ENCODE measurements at places on chromosomes 1 and 21.

GRCh38 chr1:221874285-221875003 lies 132.6 kb upstream of the DUSP10 start:
- H3K4me1 ChIP-seq = peaks cover 27% of the 10 kb centered on the region
- DNase-seq = no peak
- no peaks in the 10 kb centered on the region for H3K36me3 ChIP-seq
- no peak overlapping the region for H3K4me3 ChIP-seq
- H3K27me3 ChIP-seq = no peaks in the 10 kb centered on the region
- no peak overlapping the region for H3K27ac ChIP-seq

DNA sequence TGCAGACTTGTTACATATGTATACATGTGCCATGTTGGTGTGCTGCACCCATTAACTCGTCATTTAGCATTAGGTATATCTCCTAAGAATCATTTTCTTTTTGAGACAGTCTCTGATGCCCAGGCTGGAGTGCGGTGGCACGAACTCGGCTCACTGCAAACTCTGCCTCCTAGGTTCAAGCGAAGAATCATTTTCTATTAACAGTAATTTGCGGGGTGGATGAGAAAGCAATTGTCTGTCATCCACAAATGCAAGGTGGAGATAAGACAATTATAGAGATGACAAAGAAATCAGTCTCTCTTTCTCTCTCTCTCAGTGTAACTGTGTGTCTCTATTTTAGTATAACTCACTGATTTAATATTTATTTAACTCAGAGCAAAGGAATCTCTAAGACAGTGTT lies 131.0 kb upstream of the KIAA1614 start:
- H3K36me3 ChIP-seq = peaks cover under 1% of the 10 kb centered on the region
- DNase-seq = no peak
- H3K4me3 ChIP-seq = no peak overlapping the region
- H3K27me3 ChIP-seq = no peaks in the 10 kb centered on the region

GRCh38 chr1:6181347-6181770 lies 1.2 kb upstream of the CHD5 start:
- peak overlapping the region; percentile 44 for H3K4me3 ChIP-seq
- peaks cover 28% of the 10 kb centered on the region for H3K4me1 ChIP-seq
- no peak overlapping the region for H3K27ac ChIP-seq
- no peak for DNase-seq

GRCh38 chr21:34189506-34189905 lies 116.1 kb downstream of the MRPS6 start:
- peaks cover 3% of the 10 kb centered on the region for H3K36me3 ChIP-seq
- no peak for DNase-seq
- no peaks in the 10 kb centered on the region for H3K27me3 ChIP-seq
- H3K27ac ChIP-seq = no peak overlapping the region
- H3K4me3 ChIP-seq = no peak overlapping the region

DNA sequence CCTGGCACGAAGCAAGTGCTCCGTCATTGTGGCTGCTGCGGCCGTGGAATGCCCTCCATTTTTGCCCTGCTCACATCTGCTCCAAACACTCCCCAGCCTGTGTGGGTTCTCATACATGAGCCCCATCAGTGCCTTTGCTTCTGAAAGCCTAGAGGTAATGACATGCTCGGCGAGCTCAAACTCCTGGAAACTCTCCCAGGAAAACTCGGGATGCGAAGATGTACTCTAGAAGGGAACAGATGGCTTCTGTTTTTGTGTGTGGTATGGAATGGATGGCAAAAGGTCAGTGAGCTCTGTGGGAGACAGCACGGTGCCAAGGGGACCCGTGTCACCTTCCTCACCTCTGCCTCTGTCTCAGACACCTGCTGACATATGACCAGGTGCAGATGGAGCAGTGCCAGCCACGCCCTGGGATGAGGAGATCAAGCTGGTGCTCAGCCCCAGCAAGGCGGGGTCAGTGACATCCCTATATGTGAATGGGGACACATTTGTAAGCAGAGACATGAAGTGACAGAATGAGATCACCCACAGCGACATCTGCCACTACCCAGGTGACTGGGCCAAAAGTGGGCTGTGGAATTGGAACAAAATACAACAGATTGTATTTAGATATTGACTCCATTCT lies 84.1 kb upstream of the COX20 start:
- no peak overlapping the region for H3K4me3 ChIP-seq
- H3K27ac ChIP-seq = no peak overlapping the region
- no peaks in the 10 kb centered on the region for H3K36me3 ChIP-seq
- H3K27me3 ChIP-seq = no peaks in the 10 kb centered on the region

- H3K4me1 ChIP-seq = no peaks in the 10 kb centered on the region
- H3K36me3 ChIP-seq = no peaks in the 10 kb centered on the region
- H3K4me3 ChIP-seq = no peak overlapping the region
- no peaks in the 10 kb centered on the region for H3K27me3 ChIP-seq
These were observed 87.1 kb downstream of the SELENOF start for GRCh38 chr1:86826856-86827255.

- H3K4me3 ChIP-seq = no peak overlapping the region
- H3K4me1 ChIP-seq = no peaks in the 10 kb centered on the region
- peaks cover 94% of the 10 kb centered on the region for H3K36me3 ChIP-seq
- DNase-seq = no peak
- H3K27ac ChIP-seq = no peak overlapping the region
These were observed 25.7 kb downstream of the URB1 start for GRCh38 chr21:32367158-32367557.

All from activated B cell treated with CpG ODN at 0.5 μM for 24 hours (primary cell).